Progenitor cell of endocrine pancreas (in vitro differentiated cells): ENCODE measurements at places on chromosomes 2 and 18. TPM values are rescaled to one million over a fixed set of nuclear protein-coding genes. Genes with fewer than 3 reads are reported as not detected.

MTLN gene
- total RNA-seq = 6.2 and 7.5 TPM in 2 replicates

ZNF804A gene
- total RNA-seq = not detected in 2 replicates

OR6B2 gene
- not detected in 2 replicates for total RNA-seq

RFX8 gene
- not detected in 2 replicates for total RNA-seq

SIX3 gene
- not detected in 2 replicates for total RNA-seq

HOXD13 gene
- not detected in 2 replicates for total RNA-seq

- no peaks in the 10 kb centered on the region for H3K36me3 ChIP-seq
- no peaks in the 10 kb centered on the region for H3K4me1 ChIP-seq
- no peak for DNase-seq
- H3K27ac ChIP-seq = no peak overlapping the region
Observed at GRCh38 chr2:47525167-47525566, 122.2 kb downstream of the MSH2 start.

GRCh38 chr2:235564884-235565530, 71.2 kb downstream of the AGAP1 start:
- no peak overlapping the region for H3K4me3 ChIP-seq
- H3K36me3 ChIP-seq = peaks cover 4% of the 10 kb centered on the region
- H3K4me1 ChIP-seq = peaks cover 15% of the 10 kb centered on the region

DNA sequence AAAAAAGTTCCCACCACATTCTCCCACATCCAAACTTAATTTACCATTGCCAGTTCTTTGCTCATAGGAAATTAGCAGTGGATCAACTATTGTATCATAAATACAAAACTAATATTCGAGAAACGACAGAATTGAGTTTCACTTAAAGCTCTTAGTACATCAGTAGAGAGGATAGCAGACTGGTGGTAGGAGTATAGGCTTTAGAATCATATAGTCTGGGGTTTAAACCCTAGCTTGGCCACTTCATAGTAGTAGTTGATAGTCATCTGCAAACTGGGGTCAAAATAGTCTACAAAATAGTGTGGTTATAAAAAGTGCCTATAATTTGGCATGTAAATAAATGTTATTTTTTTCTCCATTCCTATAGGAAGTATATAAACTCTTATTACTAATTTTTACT, 30.9 kb downstream of the PIK3C3 start:
- H3K36me3 ChIP-seq = peaks cover 4% of the 10 kb centered on the region
- no peak overlapping the region for H3K4me3 ChIP-seq
- DNase-seq = no peak
- no peak overlapping the region for H3K27ac ChIP-seq
- no peaks in the 10 kb centered on the region for H3K27me3 ChIP-seq

GRCh38 chr2:175842996-175843395, 159.1 kb downstream of the LNPK start:
- H3K4me1 ChIP-seq = no peaks in the 10 kb centered on the region
- no peak overlapping the region for H3K27ac ChIP-seq
- no peak overlapping the region for H3K4me3 ChIP-seq
- H3K27me3 ChIP-seq = no peaks in the 10 kb centered on the region
- no peaks in the 10 kb centered on the region for H3K36me3 ChIP-seq

- no peaks in the 10 kb centered on the region for H3K4me1 ChIP-seq
- no peaks in the 10 kb centered on the region for H3K27me3 ChIP-seq
- H3K4me3 ChIP-seq = no peak overlapping the region
- H3K27ac ChIP-seq = no peak overlapping the region
- DNase-seq = no peak
Observed at GRCh38 chr2:12844511-12844910, 127.8 kb downstream of the TRIB2 start.

- DNase-seq = peak; percentile 31
- H3K4me1 ChIP-seq = peaks cover 17% of the 10 kb centered on the region
Observed at GRCh38 chr2:136764452-136765255, 691 bp upstream of the THSD7B start.

- DNase-seq = peak; percentile 39
- H3K36me3 ChIP-seq = no peaks in the 10 kb centered on the region
- H3K27ac ChIP-seq = no peak overlapping the region
- no peaks in the 10 kb centered on the region for H3K4me1 ChIP-seq
- H3K27me3 ChIP-seq = peaks cover 10% of the 10 kb centered on the region
Observed at GRCh38 chr2:16546128-16546754, 119.4 kb downstream of the CYRIA start.

- H3K36me3 ChIP-seq = no peaks in the 10 kb centered on the region
- H3K4me3 ChIP-seq = no peak overlapping the region
- no peak for DNase-seq
Observed at GRCh38 chr18:63241317-63241712, 78.3 kb downstream of the BCL2 start.

- H3K27ac ChIP-seq = no peak overlapping the region
- no peak for DNase-seq
- H3K36me3 ChIP-seq = no peaks in the 10 kb centered on the region
- H3K4me3 ChIP-seq = no peak overlapping the region
- no peaks in the 10 kb centered on the region for H3K27me3 ChIP-seq
- peaks cover 6% of the 10 kb centered on the region for H3K4me1 ChIP-seq
Observed at GRCh38 chr18:32529722-32530420, 59.2 kb upstream of the GAREM1 start.

DNA sequence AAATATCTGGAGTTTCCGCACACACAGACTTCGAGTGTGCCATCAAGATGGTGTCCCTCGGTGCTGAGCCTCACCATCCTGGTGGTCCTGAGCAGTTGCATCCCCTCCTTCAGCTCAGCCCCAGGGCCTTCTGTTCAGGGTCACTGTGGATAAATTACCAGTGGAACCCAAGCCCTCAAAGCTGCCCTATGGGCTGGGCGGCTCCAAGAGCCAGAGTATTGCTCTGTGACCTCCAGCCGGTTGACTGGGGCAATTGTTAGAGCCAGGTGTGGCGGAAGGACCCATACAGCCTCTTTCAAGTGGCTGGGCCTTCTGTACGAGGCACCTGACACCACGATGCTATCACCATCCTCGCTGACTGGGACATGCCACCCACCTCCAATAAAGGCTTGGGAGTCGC, 215.5 kb downstream of the GBX2 start:
- no peak overlapping the region for H3K4me3 ChIP-seq
- no peaks in the 10 kb centered on the region for H3K4me1 ChIP-seq
- DNase-seq = no peak
- H3K36me3 ChIP-seq = no peaks in the 10 kb centered on the region

DNA sequence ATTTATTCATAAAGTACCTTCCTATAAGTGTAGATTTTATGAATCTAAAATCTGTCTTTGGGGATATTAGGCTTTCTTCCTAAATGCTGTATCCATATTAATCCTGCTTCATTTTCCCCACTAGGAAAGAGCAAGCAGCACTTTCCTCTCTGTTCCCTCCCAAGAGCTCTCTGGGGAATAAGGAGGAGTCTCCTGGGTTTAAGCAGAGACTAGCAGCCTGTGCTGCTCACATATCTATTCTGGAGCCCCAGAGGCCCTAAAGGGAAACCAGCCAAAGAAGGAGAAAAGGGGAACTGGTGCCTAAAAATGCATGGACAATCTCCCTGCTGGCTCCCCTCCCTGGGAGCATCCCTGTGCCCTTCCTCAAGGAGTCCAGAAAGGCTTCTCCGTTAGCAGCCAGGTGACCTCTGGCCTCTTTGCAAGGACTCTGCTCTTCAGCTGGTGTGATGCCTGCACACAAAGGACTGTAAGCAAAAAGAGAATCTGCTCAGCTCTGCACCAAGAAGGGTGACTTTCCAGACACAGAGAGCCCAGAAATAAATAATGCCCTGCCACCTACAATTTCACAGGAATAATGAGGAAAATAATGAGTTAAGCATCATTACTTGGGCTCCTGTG, 270.6 kb downstream of the SS18 start:
- DNase-seq = no peak
- H3K36me3 ChIP-seq = no peaks in the 10 kb centered on the region

DNA sequence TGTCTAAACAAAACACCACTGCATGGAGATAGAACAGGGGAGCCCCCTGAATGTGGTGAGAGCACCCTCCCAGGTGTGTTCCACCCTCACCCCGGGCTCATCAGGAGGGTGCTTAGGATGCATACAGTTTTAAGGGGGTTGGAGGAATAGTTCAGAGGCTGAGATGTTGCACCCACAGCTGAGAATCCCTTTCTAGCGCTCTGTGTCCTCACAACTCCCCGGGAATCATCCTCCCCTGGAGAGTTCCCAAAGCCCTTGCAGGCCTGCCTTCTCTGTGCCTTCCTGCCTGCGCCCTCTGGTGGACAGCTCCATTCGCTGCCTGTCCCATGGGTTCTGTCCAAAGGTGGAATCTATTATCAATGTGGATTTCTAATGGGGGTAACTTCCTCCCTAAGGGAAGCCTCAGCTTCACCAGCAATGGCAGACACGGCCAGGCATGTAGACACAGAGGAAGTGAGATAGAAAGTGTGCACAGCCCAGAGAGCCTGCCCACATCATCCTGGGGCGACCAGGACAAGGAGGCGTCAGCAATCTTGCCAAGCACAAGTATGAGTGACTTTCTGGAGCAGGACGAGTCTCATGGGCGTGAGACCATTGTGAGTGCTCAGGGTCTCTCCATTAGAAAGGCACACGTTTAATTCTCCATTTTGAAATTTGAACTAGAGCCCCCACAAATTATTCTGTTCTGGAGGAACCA, 1.2 kb upstream of the UGT1A5 start:
- peaks cover 9% of the 10 kb centered on the region for H3K4me1 ChIP-seq
- H3K27ac ChIP-seq = no peak overlapping the region
- peaks cover 5% of the 10 kb centered on the region for H3K27me3 ChIP-seq
- DNase-seq = peak; percentile 71
- no peaks in the 10 kb centered on the region for H3K36me3 ChIP-seq

GRCh38 chr2:176111309-176111663, 4.2 kb downstream of the HOXD11 start:
- no peak overlapping the region for H3K4me3 ChIP-seq
- H3K27me3 ChIP-seq = peaks cover 89% of the 10 kb centered on the region
- DNase-seq = no peak
- no peaks in the 10 kb centered on the region for H3K36me3 ChIP-seq
- no peak overlapping the region for H3K27ac ChIP-seq

- no peak for DNase-seq
- no peak overlapping the region for H3K4me3 ChIP-seq
- no peak overlapping the region for H3K27ac ChIP-seq
- no peaks in the 10 kb centered on the region for H3K36me3 ChIP-seq
- peaks cover 4% of the 10 kb centered on the region for H3K4me1 ChIP-seq
- peaks cover 63% of the 10 kb centered on the region for H3K27me3 ChIP-seq
Observed at GRCh38 chr2:88201811-88202169, 31.6 kb downstream of the THNSL2 start.

DNA sequence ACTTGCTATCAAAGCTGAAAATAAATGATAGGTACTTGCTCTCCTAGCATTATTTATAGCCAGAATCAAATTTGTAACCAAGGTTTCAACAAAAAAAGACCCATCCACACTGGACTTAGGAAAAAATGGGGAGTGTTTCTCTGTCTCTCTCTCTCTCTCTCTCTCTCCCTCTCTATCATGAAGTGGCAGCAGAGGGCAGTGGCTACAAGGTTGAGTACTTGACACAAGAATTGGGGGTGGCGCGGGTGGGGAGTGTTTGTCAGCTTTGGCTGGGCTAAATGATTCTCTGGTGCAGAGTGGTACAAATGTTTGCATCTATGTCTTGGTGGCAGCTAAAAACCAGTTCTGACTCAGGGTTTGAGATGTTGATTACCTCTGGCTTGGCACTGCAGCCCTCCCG, 85.0 kb downstream of the RBM43 start:
- H3K27ac ChIP-seq = no peak overlapping the region
- H3K36me3 ChIP-seq = no peaks in the 10 kb centered on the region
- H3K27me3 ChIP-seq = peaks cover 8% of the 10 kb centered on the region
- DNase-seq = no peak
- H3K4me3 ChIP-seq = no peak overlapping the region

- no peak for DNase-seq
- H3K27me3 ChIP-seq = peaks cover 10% of the 10 kb centered on the region
- H3K4me3 ChIP-seq = no peak overlapping the region
- no peak overlapping the region for H3K27ac ChIP-seq
- H3K36me3 ChIP-seq = no peaks in the 10 kb centered on the region
- H3K4me1 ChIP-seq = no peaks in the 10 kb centered on the region
Observed at GRCh38 chr2:143828763-143829537, 691.0 kb downstream of the ZEB2 start.

GRCh38 chr2:163665051-163665450, 70.8 kb downstream of the FIGN start:
- H3K4me3 ChIP-seq = no peak overlapping the region
- H3K27ac ChIP-seq = no peak overlapping the region
- no peak for DNase-seq

DNA sequence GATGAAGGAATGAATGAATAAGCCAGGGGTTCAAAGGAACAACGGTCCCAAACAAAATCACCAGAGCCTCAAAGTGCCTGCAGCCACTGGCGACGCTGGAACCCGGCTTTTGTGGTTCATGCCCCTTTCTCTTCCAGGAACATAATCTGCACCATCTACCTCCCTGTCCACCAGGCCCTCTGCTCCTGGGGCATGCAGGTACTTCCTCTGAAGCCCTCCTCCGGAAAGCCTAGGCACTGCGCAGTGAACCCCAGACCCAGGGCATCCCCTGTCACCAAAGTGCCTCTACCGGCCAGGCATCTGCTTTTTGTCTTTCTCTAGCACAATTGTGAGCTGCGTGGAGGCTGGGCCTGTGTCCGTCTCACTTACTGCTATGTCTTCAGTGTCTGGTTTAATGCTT, 98.6 kb upstream of the TMEM200C start:
- H3K4me1 ChIP-seq = peaks cover 19% of the 10 kb centered on the region
- H3K27me3 ChIP-seq = no peaks in the 10 kb centered on the region
- H3K27ac ChIP-seq = no peak overlapping the region
- no peaks in the 10 kb centered on the region for H3K36me3 ChIP-seq

DNA sequence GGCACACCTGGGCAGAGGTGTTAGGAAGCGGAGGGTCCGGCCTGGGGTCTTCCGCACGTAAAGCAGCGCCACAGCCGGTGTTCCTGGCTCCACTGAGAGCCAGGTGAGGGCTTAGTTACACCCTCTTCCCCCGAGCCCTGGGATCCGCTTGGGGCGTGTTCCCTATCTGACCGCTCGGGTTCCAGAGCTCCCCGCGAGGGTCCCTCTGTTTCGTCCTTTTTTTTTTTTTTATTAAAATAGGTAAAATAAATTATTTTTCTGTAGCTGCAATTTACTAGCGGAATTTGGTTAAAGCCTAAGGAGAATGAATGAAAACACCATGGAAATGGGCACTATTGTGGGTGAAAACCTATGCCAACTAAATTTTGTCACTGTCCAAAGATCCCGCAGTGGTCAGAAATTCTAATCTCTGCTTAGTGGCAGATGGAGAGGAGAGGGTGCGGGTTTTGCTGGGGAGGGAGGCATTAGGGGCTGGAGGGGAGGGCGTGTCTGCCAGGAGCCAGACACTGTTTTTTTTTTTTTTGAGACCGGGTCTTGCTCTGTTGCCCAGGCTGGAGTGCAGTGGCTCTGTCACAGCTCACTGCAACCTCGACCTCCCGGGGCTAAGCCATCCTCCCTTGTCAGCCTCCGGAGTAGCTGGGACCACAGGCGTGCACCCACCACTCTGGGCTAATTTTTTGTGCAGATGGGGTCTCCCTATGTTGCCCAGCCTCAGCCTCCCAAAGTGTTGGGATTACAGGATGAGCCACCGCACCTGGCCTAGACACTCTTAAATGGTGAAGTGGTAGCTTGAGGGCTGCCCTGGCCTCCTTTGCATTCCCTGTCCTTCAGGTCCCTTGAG, 834 bp downstream of the PDCL3 start:
- H3K27me3 ChIP-seq = peaks cover 7% of the 10 kb centered on the region
- H3K4me3 ChIP-seq = peak overlapping the region; percentile 91
- peak overlapping the region; percentile 98 for H3K27ac ChIP-seq
- peaks cover 6% of the 10 kb centered on the region for H3K4me1 ChIP-seq
- H3K36me3 ChIP-seq = peaks cover 11% of the 10 kb centered on the region
